ENCODE measurements at places on chromosomes 2 and 18.

DNA sequence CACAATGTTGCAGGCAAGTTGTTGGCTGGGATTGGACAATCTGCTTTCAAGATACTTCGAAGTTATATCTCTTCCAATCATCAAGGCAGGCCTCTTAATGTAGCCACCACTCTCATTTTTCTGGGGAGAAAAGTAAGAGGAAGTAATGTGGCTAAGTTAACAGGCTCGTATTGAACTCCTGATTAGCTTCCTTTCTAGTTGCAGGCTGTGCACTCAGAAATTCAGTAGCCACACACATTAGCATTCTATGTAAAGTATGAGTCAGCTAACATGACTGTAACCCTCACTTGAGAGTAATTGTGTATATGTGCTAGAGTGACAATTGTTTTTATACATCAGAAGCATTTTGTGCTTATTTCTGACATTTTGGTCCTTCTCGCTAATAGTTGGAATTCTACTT, 3.3 kb downstream of the TWSG1 start:
- no peak for DNase-seq

GRCh38 chr2:150485871-150486538, 1.5 kb downstream of the RND3 start:
- no peak for DNase-seq

DNA sequence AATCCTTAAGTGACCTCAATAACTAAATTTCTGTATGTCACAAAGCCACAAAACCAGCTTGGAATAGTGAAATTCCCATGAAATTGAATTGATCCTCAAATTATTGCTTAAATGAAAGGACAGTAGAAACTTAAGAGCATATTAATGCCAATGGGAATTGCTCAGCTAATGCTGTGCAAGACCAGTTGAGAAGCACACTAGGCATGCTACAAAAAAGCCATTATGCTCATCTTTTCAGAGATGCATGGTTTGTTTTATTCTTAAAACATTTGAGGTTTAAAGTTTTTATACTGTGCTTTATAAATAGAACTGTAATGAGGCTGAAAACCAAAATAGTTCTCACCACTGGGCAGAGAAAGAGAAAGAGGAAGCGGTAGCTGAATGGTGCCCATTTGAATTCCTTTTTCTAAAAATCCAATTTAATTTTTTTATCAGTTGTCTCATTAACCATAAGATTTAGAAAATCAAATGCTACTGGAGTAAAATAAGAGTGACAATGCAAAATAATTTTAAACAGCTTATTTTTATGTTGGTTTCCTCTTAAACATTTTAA, 98.6 kb downstream of the LNPK start:
- no peak for DNase-seq

DNA sequence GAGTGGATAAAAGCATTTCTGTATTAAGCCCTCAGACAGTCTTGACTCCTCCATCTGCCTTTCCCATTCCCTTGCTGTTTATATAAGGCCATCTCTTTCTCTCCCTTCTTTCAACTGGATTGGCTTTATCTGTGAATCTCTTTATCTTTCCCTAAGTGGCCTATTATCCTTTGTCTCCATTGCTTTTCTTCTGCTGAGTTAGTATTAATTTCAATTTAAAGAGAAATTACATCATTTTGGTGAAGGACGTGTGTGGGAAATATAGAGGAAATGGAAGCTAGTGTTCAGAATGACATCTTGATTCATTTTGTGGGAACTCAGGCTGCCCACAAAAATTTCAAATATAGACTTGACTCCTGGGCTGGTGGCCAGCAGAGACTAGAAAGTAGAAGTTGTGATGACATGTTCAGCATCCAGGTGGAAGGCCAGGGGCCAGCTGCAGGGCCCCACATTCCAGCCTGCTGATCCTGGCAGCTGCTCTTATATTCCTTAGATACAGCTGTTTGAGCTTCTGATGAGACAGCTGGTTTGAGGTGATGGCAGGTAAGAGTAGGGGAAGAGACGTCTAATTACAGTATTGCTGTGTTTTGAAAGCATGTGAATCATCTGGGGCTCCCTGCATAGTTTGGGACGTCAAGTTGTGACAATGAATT, 52.3 kb downstream of the DIS3L2 start:
- DNase-seq, result no peak

GRCh38 chr18:62418258-62418657, 93.1 kb downstream of the TNFRSF11A start:
- no peak for DNase-seq

DNA sequence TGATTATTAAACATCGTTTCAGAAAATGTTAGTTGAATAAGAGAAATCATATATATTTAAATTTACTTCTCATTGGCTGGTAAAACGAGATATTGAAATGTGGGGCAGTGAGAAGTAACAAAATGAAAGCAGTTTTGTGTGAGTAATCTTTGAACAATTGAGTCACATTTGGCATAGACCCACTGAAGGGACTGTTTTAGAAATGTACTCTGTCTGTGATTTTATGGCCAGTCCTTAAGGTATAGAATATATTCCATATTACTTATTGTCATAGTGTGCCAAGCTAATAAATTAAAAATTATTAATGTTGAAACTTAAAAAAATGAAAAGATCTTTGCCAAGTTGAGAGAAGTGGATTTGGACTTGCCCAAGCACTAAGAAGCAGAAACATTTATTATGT, 222.4 kb upstream of the COL3A1 start:
- no peak for DNase-seq
